ENCODE measurements at places on chromosomes 2 and 18. TPM values are rescaled to one million over a fixed set of nuclear protein-coding genes. Genes with fewer than 3 reads are reported as not detected.

CFC1 gene
- total RNA-seq = not detected

DNA sequence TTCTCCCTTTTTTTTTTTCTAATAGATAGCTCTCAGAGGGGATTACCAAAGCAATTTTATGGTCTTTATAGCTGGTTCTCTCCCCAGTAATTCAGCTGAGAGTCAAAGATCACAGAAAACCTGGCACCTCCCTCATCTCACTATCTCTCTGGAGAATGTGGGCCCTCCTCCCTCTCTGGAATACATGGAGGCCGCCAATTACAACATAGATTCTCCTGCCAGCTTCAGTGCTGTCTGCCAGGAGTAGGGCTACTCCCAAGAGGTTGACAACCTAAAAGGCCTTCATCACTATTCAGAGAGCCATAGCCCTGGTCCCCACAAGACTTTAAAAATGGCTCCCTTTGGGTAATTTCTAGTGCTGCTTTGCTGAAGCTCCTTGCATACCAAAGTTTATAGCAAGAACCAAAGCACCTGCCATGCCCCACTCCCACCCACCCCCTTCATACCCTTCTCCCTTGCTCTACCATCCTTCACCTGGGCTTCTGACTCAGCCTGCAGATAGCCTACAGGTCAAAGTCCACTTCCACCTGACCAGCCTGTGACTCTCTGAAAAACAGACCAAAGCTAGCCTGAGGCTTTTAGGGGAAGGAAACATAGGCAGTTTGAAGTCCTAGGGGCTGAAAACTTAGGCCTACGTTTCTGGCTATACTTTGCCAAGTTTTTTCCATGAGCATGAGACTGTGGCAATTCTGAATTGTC lies 472.3 kb downstream of the TNS1 start:
- DNase-seq = no peak

GRCh38 chr18:46953195-46953594 lies 35.8 kb downstream of the KATNAL2 start:
- DNase-seq = no peak

- no peak for DNase-seq
Observed at GRCh38 chr2:160390544-160391455, 102.8 kb downstream of the RBMS1 start.

GRCh38 chr2:46983065-46983801 lies 67.6 kb upstream of the MCFD2 start:
- DNase-seq = no peak

DNA sequence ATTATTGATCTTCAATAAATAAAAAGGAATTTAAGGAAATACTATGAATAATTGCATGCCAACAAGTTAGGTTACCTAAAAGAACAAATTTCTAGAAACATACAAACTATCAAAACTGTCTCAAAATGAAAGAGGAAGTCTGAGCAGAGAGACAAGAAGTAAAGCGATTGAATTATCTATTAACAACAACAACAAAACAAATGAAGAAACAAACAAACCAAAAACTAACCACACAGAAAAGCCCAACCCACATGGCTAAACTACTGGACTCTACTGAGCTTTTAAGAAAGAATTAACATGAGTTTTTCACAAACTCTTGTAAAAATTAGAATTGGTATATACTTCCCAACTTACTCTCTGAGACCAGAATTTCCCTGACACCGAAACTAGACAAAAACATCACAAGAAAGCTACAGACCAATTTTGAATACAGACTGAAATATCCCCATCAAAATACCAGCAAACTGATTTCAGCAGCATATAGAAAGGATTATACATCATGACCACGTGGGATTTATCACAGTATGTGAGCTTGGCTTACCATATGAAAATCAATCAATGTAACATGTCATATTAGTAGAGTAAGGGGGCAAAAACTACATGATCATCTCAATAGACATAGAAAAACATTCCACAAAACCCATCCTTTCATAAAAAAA lies 16.6 kb upstream of the GALNT1 start:
- DNase-seq = no peak

DNA sequence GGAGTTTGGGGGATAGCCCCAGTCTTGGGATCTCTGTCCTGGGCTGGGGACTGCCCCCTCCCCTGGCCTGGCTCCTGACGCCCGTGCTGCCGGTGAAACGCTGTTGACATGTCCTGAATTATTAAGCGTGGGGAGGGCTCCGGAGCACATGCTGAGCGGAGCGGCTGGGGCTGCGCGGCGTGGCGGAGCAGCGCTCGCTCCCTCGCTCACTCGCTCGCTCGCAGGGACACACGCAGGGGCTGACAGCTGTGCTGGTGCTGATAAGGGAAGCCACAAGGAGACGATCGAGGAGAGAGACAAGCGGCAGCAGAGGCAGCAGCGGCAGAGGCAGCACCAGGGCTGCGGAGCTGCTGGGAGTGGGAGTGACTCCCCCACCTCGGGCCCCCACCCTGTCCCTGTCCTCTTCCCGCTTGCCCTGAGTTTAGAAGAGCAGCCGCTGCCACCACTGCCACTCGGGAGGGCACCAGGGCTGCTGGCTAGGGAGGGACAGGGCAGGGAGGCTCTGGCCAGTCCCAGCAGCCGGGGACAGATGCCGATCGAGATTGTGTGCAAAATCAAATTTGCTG lies at the start of gene ASIC4:
Gene ASIC4 (plus strand): TSS at position 287 of the 566 bp plus-strand sequence. CDS start 243 bp downstream, at position 530.
- DNase-seq = no peak

GRCh38 chr2:150165442-150165841 lies 322.0 kb downstream of the RND3 start:
- no peak for DNase-seq

ZNF385B gene
- total RNA-seq = 0.69 TPM

- DNase-seq = no peak
Observed at GRCh38 chr2:38262069-38262871, 114.8 kb downstream of the ATL2 start.

SOX11 gene
- total RNA-seq = 17.1 TPM

NAT8 gene
- not detected for total RNA-seq

KCNJ3 gene
- 0.12 TPM for total RNA-seq

- no peak for DNase-seq
Observed at GRCh38 chr2:173028141-173028540, 47.5 kb upstream of the MAP3K20 start.

GRCh38 chr2:67965246-67965645 lies 97.6 kb downstream of the C1D start:
- DNase-seq = no peak

STK39 gene
- 32.3 TPM for total RNA-seq

DNA sequence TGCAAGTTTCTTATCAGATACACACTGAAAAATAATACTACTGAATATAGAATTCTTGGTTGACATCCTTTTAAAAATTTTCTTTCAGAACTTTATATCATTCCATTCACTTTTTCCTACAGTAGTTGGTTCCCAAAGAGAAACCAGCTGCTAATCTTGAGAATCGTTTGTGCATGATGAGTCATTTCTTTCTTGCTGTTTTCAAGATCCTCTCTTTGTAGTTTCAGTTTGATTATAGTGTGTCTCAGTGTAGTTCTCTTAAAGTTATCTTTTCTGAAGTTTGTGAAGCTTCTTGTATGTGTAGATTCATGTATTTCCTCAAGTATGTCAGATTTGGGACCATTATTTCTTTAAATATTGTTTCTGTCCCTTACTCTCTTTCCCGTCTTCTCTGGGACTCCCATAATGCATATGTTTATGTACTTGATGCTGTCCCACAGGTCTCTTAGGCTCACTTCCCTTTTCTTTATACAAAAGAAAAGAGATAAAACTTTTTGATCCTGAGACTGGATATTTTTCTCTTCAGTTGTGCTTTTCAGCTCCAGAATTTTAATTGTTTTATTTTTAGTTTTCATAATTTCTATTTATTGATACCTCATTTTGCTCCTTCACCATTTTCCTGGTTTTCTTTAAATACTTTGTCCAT lies 801.0 kb downstream of the TDRD15 start:
- no peak for DNase-seq

DNA sequence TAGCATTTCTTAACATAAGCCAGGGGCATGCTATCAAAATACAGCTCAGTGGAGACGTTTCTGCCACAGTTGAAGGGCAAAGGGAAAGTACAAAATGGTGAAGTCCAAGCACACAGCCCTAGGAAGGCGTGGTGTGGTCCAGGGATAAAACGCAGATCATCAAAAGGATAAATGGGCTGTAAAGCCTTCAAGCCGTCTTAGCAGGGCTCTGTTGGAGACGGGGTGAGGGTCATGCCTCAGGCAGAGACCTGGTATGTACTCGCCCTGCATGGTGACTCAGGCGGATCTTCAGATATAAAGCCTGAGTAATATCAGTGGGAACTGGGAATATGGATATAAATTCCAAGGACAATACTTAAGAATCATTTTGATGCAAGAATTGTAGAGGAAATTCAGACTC lies 61.2 kb downstream of the NGEF start:
- no peak for DNase-seq

GRCh38 chr2:120511536-120511935 lies 165.6 kb downstream of the INHBB start:
- no peak for DNase-seq

GRCh38 chr2:62158444-62159121 lies 37.3 kb upstream of the B3GNT2 start:
- no peak for DNase-seq

DNA sequence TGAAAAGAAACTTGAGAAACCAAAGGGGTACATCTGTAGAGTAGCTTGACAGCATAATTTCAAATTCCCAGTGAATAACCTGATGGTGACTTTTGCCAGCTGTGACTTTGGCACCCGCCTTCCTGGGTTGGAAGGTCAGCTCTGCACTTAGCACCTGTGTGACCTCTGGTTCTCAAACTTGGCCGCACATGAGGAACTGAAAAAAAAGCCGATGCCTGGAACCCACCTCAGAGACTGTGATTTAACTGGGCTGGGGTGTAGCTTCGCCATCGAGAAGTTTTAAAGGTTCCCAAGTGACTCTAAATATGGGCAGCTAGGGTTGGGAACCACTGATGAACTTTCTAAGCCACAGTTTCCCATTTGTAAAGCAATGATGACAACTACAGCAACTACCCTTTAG lies 6.5 kb downstream of the EFEMP1 start:
- DNase-seq = no peak

LBX2 gene
- total RNA-seq = 1.3 TPM

- no peak for DNase-seq
Observed at GRCh38 chr18:73201940-73202339, 334.2 kb upstream of the NETO1 start.

TBR1 gene
- not detected for total RNA-seq

- no peak for DNase-seq
Observed at GRCh38 chr2:237259201-237259600, 154.8 kb downstream of the COL6A3 start.

DNA sequence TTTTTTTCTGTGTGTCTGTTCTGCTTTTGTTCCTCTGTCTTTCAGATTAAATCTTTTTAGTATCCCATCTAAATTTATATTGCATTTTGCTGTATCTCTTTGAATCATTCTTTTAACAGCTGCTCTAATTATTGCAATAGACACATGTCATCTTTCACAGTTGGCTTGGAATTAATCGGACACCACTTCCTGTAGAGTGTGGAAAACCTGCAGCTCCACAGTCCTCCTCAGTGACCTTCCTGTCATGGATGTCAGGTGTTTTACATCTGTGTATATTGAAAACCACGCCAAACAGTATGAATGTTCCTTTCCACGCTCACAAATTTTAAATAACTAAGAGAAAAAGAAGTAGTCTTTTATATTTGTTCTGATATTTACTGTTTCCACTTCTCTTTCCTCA lies 135.3 kb downstream of the PXDN start:
- DNase-seq = no peak

DNA sequence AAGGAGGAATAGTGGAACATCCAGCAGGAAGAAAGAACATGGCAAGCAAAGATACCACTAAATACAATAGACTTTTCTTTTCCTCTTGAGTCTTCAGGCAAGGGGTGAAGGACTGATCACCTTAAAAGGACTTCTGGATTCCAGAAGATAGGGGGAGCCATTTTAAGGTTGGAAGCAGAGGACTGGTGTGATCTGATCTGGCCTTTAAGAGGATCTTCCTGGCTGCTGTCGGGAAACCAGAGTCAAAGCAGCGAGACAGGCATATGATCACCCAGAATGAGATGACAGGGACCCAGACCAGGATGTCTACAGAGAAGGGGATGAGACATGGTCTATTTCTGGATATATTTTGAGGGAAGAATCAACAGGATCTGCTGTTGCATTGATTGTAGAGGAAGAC lies 558.0 kb downstream of the STK39 start:
- no peak for DNase-seq

- no peak for DNase-seq
Observed at GRCh38 chr18:3867236-3867635, 417.3 kb downstream of the TGIF1 start.

DNA sequence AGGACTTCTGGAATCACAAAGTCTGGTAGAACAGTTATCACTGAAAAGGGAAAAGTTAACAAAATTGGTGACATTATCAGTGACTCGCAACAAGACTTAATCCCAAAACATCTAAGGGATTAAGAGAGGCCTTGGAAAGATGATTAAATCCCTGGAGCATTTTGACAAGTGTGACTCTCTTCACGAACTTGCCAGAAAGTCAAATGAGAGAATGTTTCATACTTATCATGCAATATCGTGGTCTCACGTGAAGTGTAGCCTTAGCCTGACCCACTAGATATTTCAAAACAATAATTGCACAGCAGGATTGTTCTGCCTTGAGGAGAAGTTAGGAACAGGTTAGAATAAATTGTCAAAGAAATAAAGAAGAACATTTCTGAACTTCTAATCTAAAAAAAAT lies 104.5 kb downstream of the COL6A3 start:
- DNase-seq = no peak

ARHGAP15 gene
- not detected for total RNA-seq

- DNase-seq = no peak
Observed at GRCh38 chr2:191417746-191418145, 172.5 kb downstream of the MYO1B start.

TEX44 gene
- total RNA-seq = not detected

- DNase-seq = no peak
Observed at GRCh38 chr2:198137733-198138132, 333.3 kb downstream of the PLCL1 start.

RNU2-63P gene
- total RNA-seq = not detected

GRCh38 chr2:104378853-104379374 lies 475.0 kb upstream of the POU3F3 start:
- DNase-seq = peak; percentile 42

NEB gene
- 0.07 TPM for total RNA-seq

LOXHD1 gene
- total RNA-seq = not detected

DNA sequence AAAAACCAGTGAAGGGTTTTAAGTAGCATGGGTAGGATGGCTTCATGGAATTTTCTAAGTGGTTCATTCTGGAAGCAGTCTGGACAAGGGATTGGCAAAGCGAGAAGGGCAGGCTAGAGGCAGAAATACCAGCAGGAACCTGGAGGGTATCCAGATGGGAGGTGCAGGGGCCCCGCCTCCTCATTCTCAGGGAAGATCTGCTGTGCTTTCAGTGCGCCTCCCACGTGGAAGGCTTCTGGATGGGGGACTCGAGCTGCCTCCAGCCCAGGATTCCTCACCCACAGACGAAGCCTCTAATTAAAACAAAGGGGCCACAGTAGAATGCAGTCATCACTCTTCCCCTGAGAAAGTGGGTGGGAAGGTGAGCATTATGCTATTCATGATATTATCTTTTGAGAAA lies 79.8 kb downstream of the VSNL1 start:
- DNase-seq = no peak

DNA sequence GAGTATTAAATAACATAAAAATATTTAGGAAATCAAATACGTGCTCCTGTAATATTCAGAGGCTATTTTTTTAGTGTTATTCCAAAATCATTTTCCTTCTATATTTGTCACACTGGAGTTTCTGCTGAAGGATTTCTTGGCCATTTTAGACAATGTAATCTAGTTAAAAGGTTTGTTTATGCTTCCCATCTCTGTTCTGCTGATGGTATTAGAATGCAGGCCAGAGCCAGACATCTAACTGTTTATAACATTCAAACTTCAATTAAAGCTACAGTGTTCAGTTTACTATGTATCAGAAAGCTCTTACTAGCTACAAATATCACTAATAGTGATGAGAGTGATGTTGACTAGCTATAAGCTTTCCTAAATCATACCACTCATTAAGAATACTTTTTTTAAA lies 7.9 kb downstream of the MBD5 start:
- no peak for DNase-seq

PDE1A gene
- total RNA-seq = not detected
